HCT116 (cell line): ENCODE measurements at places on chromosomes 7 and 10.

GRCh38 chr7:106070201-106070551, 41.9 kb downstream of the SYPL1 start:
- DNase-seq: no peak

GRCh38 chr10:36676756-36677430, 448.5 kb upstream of the ANKRD30A start:
- no peak for DNase-seq

DNA sequence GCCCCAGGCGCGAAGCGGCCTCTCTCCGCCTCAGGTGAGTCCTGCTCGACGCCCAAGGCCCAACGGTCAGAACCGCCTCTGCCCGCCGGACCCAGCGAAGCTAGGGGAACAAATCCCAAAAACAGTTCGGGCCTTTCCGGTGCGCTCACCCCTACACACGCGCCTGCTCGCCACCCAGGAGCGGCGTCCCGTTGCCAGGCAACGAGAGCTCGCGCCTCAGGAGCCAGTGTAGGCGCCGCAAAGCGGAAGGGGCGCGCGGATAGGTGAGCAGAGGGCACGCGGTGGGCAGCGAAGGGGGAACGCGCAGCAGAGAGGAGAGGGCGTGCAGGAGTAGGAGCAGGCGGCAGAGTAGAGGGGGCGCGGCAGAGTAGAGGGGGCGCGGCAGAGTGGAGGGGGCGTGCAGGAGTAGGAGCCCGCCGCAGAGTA, at the start of the genes DYDC1 and DYDC2:
TSS of gene DYDC1 (minus strand) at position 193 of the 426 bp plus-strand sequence. CDS start 4,154 bp downstream, outside the sequence.
TSS of gene DYDC2 (plus strand) at position 219 of the 426 bp plus-strand sequence. CDS start 5,663 bp downstream, outside the sequence.
- DNase-seq: no peak

- DNase-seq: no peak
Observed at GRCh38 chr7:1022801-1023465, 21.4 kb upstream of the GPR146 start.

GRCh38 chr10:12073526-12073925, 4.8 kb downstream of the DHTKD1 start:
- no peak for DNase-seq

DNA sequence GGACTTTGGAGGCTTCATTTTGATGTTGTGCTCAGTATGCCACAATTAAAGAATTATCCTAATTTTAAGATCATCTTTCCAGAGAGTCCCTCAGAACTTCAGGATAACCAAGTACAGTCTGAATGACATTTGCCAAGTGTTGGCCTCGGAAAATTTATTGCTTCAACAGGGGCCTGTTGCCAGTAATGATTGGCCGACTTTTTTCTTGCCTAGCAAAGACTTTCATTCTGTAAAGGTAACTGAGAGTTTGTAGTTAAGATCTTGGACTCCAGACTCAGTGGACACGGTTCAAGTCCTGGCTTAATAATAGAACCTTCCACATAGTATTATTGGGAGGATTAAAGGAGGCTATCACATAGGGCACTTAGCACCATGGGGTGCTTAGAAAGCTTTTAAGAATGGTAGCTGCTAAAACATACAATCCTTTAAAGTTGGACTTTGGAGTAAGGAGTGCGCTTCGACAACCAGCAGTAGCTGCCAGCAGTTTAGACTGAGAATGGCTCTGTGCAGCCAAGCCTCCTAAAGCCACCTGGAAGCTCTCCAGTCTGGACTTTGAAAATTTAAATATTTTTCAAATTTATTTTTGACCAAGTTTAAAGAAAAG, 90.0 kb downstream of the PLCE1 start:
- DNase-seq: no peak

GRCh38 chr7:54788664-54789063, 29.7 kb upstream of the SEC61G start:
- DNase-seq: peak; percentile 95

DNA sequence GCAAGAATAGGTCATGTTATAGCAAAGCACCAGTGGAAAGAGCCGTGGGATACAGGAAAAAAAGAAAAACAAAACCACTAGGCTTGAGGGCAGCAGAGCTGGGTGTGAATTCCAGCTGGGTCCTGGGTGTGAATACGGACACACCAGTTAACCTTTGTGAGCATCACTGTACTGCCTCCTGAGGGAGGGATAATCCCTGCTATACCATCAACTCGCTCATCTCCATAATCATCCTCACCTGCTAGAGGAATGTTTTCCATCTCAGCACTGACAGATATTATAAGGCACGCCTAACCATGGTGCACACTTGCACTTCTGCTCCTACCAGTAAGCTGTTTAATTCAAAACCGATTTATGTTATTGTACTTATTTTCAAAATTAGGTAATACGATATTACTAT, 62.2 kb downstream of the GSAP start:
- DNase-seq: no peak

DNA sequence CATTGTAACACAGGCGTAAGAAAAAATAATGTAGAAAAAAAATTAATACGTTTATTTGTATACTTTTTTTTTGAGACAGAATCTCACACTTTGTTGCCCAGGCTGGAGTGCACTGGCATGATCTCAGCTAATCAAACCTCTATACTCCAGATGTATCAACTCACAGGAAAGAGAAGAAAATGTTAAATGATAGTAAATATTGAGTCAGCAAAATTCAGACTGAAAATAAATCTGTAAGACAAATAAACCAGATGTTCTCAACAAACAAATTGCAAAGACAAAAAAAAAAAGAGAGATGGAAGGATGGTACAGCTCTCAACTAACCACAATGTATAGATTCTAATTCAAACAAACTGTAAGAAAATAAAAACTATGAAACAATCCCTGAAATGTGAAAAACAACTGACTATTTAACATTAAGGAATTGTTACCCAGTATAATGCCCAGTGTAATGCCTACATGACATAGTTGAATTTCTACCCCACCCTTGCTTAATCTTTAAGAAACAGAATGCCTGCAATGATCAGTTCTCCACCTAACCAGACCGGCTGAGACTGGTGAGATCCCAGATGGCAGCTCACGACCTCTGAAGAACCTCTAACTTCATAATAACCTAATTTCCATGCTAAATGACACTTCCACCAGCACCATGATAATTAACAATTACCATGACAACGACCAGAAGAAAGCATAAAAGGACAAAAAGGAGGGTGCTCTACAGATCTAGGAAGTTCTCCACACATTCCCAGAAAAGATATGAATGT, 272.0 kb upstream of the GNAI1 start:
- DNase-seq: no peak

DNA sequence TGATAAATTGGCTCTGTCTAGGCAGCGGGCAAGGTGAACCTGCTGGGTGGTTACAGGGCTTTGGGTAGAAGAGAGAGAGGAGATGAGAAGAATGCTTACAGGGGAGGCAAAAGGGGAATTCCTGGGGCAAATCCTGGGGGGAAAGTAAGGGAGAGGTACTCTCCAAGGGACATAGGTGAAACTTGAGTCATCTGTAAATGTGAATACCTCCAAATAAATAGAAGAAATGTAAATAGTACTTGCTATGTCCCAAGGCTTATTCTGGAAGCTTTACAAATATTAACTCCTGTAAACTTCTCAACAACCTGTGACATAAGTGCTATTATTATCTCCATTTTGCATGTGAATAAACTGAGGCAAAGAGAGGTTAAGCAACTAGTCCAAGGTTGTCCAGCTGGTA, 57.7 kb upstream of the CDK13 start:
- DNase-seq: no peak

DNA sequence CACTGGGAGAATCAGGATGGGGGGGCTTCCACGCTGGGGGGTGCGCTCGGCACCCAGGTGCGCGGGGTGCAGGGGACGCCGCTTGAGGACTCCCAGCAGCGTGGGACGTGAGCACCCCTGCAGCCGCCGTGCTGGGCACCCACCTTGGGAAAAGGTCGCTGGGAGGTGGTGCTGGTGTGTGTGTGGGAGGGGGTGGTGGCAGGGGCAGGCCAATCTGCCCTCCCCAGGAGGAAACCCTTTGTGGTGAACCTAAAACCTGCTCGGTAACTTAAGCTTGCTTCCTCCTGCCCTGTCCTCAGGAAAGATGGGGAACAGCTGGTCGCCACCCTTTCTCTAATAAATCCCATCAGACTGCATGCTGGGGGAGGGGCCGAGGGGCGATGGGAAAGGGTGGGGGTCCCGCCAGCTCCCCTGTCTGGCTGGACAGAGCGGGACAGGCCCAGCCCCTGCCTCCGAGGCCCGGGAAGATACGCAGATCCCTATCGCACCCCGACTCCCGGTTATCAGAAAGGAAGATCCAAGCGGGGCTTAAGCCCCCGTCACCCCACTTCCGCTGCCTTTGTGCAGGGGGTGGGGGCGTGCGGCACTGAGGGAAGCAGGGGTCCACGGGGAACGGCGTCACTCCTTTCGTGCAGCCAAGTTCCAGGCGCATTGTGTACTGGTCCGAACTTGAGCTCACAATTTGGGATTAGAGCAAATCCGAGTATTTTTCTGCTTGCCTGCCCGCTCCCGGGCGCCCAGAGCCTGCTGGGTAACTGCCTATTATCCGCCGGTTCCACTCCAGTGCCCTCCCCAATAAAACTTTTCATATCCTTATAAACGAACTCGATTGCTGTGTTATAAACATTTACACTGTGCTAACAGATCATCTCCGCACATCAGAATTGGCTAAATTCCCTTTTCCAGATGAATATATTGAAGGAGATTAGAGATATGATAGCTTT, 64.6 kb downstream of the UNCX start:
- DNase-seq: no peak
